Osteoblast (primary cell): ENCODE measurements at places on chromosomes 7 and 10. TPM values are rescaled to one million over a fixed set of nuclear protein-coding genes. Genes with fewer than 3 reads are reported as not detected.
A peak's percentile ranks its signal among the peaks of the same experiment; 100 is the strongest.

CCL24 gene
- total RNA-seq: not detected in 2 replicates

DNA sequence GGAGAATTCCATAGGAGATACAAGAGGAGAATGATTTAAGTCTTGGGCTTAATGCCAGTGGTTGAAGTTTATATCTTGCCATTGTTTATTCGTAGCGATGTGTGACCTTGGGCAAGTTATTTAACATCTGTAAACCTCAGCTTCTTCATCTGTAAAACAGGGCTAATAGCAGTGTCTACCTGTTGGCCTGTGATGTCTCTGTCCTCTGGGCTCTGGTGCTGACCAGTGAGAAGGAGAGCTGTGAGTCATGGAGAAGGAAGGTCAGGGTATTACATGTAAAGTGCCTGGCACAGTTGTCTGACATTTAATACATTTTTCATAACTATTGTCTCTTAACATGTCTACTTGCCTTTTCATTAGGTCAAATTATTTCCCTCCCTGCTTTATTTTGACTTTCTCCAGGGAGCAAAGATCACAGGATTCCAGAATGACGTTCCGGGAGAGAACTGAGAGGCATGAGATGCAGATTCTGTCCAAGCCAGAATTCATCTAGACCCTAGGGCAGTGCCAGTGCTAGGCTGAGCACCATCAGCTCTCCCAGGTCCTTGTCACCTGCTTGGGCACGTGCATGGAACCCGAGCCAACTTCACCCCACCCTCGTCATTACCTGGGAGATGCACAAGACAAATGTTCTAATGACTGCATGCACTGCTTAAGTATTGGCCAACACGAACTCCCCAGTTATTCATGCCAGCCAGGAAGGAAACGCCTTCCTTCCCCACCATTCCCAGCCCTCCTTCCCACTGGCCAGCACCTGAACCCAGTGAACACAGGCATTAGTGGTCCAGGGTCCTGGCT is 187.9 kb downstream of the DPY19L1 start:
- no peak for DNase-seq

DNA sequence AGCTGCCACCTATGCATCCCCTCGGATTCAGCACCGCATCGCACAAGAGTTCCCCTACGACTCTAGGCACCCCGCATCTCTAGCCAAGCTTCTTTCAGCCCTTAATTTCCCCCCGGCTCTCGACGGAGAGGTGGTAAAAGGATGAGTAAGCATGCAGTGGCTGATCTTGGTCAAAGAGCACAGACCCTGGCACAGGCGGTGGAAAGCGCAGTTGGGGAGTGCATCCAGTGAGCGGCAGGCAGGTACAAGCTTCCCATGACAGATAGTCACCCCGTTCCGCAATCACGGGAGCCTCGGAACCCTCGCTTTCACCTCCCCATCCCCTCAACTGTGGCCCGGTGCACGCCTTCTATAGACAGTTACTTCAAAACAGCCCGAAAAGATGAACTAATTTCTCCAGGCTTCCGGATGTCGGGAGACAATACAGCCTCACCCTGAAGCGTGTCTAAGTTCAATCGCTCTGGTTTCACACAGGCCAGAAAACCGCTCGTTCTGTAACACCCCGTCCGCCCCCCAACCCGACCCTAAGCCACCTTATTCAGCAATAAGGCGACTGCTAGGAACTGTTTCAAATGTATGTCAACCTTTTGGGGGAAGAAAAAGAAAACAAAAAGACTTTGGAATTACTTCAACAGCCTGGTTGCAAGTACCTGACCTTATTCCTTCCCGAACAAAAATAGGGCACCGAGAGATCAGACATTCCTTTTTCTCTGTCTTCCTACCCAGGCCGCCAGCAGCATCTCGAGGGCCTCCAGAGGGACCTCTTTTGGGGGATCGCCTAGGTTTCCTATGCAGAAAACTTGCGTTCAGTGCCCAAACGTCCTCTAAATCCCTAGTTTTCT is 1.4 kb downstream of the RHEB start:
- peak; percentile 93 for DNase-seq

GRCh38 chr7:69237541-69237940 is 360.7 kb upstream of the AUTS2 start:
- DNase-seq: no peak

GRCh38 chr7:49643321-49643720 is 130.1 kb upstream of the VWC2 start:
- no peak for DNase-seq

GRCh38 chr10:7697426-7697825 is 5.7 kb upstream of the ITIH2 start:
- no peak for DNase-seq
